ENCODE measurements at places on chromosomes 2 and 18.

GRCh38 chr2:202910698-202911097 lies 775 bp downstream of the WDR12 start:
- no peak for DNase-seq

DNA sequence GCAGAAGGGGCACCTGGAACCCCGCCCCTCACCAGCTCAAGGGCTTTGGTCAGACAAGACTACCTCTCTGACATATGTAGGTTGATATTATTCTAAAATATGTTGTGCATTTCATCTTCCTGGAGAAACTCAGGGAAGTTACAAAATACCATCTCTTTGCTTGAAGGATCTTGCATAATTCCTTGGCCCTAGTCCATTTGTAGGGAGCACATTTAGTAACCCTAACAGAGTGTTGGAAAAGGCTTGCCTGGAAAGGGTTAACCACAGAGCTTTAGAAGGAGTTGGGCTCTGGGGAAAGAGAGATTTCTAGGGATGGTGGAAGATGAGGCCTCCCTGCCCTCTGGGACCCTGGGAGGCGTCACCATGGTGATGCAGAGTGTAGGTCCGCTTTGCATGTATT lies 143.0 kb upstream of the SLC1A4 start:
- no peak for DNase-seq

GRCh38 chr2:72915907-72916742 lies 1.2 kb upstream of the EMX1 start:
- DNase-seq, result peak; percentile 74

DNA sequence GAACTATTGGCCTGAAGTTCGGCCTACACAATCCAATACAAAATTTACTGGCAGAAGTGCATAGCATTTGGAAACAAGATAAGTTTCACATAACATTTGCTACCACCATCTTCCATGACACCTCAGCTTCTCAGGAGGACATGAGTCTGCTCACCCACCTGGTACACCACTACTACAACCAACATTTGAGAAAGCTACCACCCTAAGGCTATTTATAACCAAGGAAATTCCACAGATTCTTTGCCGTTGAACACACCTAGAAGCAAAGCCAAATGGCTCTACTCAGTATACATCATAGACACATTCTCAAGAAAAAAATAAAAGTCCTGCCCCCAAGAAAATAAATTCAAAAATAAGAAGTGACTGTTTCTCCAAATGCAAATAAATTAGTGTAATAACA lies 145.3 kb downstream of the SPAG16 start:
- no peak for DNase-seq

DNA sequence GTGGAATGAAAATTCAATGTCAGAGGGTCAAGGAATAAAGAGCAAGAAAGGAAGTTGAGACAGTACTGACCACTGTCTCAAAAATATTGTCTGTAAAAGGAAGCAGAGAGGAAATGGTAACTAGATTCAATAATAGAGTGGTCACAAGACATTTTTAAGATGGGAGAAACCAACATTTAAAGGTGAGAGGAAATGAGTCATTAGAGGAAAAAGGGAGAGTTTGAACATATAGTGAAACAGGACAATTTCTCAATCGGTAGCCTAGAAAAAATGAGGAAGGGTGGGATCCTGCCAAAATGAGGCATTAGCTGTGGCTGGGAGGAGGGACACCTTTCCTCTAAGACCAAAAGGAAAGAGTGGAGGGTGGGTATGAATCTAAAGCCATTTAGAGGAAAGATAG lies 288.5 kb downstream of the SP3 start:
- DNase-seq, result no peak

DNA sequence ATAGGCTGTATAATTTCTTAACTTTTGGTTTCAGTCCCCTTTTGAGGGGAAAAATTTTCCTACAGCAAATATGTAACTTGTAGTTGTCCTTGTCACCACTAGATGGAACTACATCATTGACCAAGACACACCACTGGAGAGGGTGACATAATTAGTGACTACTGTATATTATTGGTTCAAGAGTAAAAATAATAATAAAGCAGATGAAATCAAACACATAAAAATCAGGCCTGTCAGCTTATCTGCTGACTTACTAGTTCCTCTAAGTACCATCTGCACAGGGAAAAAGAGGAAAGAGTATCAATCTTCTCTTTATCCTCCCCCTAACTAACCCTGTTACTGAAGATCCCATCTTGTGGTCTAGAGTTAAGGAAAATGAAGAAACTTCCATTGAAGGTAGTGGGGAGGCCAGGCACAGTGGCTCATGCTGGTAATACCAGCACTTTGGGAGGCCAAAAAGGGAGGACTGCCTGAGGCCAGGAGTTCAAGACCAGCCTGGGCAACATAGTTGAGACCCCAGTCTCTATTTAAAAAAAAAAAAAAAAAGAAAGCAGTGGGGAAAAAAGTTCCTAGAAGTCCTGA lies 29.6 kb upstream of the ENOSF1 start:
- no peak for DNase-seq

DNA sequence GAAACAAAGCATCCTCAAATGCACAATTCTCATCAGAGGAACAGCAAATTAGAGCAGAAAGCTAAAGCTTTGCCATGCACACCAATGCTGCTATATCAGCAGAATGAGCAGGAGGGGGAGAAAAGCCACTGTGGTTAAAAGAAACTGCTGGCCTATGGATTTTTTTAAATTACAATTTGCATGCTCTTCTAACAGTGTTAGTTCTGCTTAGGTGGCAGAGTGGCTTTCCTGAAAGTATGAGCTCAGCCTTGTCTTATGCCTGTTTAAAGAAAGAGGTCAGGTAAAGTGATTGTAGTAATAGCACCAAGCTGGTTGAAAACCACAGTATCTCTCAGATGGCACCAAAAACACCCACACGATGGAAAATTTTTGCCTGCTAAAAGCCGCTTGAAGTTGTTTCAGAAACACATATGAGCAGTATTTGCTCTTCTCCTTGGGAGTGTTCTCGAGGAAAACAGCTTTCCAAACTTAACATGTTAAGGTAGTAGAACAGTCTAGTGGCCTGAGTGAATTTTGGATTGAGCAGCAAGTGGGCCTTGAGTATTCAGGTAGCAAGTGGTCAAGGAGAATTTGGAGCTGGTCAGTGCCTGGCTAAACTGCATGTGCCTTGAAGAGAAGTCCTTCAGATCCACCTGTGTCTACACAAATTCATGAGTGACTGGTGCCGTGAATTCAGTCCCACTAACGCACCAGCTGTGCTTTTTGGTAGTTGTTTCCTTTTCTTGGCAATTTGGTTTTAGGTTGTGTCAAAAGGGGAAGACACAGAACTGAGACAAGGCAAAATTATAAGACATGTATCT lies 19.6 kb upstream of the NDUFV2 start:
- DNase-seq, result no peak

- no peak for DNase-seq
These were observed 828.3 kb upstream of the PIK3C3 start for GRCh38 chr18:41126541-41127235.

- DNase-seq, result no peak
These were observed 3.0 kb downstream of the CD8A start for GRCh38 chr2:86787736-86788135.
